ENCODE measurements at places on chromosomes 2 and 18.

DNA sequence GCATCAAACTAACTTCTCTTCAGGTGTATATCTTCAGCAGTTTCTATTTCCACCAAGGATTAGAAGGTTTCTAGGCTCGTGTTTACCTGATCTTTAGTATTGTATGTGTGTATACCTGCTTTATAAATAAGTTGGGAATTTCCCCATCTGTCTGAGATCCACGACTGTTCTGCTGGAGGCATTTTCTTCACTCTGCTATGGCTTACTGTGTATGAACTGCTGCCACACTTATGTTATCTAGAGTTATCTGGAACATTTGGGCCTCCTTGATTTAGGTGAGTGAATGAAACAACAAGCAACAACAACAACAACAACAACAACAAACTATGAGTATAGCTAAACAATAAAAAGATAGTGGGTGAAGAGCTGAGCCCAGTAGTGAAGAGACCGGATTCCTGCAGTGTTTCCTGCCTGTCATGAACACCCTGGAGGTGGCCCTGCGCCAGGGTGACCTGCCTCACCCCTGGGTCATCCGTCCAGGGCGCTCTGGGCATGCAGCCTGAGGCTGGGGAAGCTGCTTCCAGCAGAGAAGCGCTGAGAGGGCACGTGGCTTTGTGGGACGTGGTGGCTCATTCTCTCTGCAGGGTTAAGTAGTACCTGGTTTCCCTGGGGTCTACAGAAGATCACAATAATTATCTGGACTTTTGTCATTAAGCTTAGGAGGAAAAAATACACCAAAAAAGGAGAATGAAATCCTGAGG lies 56.1 kb upstream of the GATA6 start:
- DNase-seq: no peak

- DNase-seq: no peak
Measured at GRCh38 chr2:121754851-121755236, 607 bp upstream of the TSN start.

DNA sequence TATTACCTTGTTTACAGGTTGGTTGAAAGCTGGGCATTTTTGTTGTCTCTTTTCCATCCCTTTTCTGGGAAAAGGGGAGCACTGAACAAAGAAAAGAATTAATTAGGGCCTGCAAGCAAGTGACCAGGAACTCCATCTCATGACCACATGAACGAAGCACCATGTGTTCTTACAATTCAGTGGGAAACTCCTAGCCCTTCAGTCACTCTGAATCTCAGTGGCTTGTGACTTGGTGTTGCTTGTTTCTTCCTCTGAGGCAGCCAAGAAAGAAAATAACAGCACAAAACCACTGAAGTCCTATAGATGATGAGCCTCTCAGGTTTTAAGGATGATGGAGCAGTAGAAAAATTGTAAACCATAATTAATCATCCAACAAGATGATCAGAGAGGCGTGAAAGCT lies 129.1 kb upstream of the CAB39 start:
- no peak for DNase-seq

DNA sequence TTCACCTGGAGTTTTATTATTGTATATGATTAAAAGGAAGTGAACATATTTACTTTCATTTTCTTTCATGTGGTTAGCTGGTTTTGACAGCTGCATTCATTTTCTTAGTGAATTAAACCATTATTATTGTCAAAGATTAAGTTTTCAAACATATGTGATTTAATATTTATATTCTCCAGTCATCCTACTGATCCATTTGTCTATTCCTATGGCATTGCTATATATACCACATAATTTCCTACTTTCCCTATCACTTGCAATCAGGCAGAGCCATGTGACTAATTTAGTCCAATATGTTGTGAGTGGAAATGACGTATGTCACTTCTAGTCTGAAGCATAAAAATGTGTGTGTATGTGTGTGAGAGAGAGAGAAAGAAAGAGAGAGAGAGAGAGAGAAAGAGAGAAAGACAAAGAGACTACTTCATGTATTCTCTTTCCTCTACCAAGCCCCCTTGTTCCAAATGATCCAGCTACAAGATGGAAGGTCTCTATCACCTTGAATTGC lies 12.0 kb upstream of the TACR1 start:
- DNase-seq: no peak

GRCh38 chr2:62569907-62570841 lies 64.2 kb upstream of the TMEM17 start:
- DNase-seq: peak; percentile 97
